Dermis microvascular lymphatic vessel endothelial cell (primary cell): ENCODE measurements at places on chromosomes 7 and 10. TPM values are rescaled to one million over a fixed set of nuclear protein-coding genes. Genes with fewer than 3 reads are reported as not detected.

- DNase-seq, result no peak
Measured at GRCh38 chr10:90168244-90168643, 466.9 kb downstream of the KIF20B start.

DNA sequence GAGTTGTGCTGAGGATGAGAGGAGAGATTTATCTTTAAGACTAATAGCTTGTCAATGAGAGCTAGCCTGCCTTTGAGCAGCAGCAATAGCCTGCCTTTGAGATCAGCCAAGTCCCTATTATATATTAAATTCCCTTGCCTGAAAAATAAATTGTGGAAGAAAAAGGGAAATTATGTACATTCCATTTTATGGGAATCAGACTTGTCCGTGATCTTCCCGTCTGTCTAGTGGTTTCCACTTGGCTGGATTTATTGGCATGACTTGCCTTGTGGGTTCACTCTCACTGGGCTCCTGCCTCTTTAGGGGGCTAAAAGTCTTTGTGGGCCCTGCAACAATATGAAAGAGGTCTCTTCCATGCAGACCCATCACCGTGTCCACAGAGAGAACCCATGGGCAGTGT lies 171.7 kb upstream of the FRMD4A start:
- no peak for DNase-seq

- no peak for DNase-seq
Measured at GRCh38 chr7:150990416-150991186, at the start of gene NOS3. Gene NOS3 (plus strand): TSS chr7:150991017. CDS start chr7:150993804, 2,787 bp downstream.

EIF5AL1 gene
- total RNA-seq, result 0.25 and 0.39 TPM in 2 replicates

GRCh38 chr10:51244748-51245490 lies 170.6 kb downstream of the PRKG1 start:
- DNase-seq, result peak; percentile 74
